ENCODE measurements at places on chromosomes 1 and 21.

DNA sequence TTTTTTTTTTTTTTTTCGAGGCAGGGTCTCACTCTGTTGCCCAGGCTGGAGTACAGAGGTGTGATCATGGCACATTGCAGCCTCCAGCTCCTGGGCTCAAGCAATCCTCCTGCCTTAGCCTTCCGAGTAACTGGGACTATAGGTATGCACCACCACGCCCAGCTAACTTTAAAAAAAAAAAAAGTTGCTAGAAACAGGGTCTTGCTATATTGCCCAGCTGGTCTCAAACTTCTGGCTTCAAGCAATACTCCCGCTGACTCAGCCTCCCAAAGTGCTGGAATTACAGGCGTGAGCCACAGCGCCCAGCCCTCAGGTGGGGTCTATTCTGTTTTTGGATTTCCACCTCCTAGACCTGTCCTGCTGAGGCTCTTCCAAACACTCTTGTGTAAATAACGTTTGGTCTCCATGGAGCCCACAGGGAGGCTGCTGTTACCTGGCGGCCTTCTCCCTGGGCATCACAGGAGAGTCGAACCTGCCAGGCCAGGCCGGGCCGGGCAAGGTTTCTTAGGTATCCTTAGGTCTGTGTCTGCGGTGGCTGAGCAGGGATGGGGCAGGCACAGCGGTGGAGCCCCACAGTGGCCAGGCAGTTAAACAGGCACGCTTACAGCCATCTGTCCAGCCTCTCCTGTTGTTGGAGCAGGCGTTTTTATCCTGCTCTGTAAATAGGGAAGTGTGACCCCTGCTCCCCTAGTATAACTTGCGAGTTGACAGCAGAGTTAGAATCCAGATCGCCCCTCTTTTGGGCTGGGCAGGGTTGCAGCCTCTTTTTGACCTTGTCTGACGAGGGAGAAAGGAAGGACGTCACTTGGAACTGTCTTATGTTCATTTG is 18.8 kb downstream of the PLEKHM2 start:
- DNase-seq, result no peak

DNA sequence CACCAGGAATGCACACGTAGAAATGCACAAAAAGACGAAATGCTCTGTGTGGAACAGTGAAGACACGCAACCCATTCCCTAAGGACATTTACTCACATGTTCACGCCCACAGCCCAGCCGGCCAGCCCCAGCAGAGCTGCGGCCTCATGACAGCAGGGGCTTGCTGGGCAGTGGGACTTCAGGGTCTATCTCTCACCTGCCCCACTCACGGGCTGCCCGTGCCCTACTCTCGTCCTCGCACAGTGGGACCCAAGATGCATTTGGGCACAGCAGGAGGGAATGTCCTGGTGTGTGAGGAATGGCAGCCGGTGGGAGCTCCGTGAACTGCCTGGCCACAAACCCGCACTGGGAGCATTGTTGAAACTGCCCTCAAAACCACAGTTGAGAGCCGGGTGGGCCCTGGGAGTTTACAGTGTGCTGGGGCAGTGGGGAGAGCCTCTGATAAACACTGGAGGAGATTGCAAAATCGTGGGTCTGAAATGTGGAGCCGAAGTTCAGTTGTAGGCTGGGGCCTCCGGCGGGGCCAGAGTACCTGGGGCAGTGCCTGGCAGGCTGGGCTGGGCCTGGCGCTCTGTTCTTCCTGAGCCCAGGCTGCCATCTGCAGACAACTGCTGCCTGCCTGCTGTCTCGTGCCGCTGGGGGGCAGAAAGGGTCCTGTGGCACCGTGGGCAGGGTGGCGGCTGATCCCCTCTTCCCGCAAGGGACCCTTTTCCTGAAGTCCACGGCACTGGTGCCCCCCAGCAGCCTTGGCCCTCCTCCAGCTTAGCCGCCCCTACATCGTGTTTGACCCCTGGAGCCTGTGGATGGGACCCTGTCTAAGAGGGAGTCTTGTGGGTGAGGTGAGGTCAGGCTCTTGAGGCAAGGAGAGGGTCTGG is 20.7 kb upstream of the POFUT2 start:
- DNase-seq, result no peak

DNA sequence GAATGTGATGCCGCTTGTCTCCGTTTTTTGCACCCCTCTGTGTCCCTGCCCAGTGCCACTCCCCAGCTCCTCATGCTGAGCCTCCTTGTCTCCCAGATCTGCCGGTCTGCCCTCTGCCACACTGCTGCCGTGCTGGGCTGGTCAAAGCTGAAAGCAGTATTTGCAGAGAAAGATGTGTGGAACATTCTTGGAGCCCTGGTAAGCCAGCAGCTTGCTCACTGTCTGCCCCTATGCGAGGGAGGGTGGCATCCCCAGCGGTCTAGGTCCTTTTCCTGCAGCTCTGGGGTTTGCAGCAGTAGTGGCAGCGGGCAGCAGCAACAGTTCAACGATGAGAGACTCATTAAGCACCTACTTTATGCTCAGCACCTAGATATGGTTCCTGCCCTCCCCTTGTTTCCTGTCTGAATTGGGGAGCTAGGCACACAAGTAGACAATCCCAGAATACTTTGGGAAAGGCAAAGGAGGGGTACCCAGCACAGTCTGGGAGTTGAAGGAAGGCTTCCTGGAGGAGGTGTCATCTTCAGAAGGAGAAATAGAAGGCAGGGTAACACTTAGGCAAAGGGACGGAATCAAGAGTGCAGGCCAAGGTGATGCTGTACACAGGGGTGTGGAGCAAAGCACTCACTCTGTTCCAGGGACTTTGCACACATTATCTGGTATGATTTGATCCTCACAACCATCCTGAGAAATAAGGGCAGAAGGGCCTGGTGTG is 63.1 kb downstream of the KIF21B start:
- DNase-seq, result no peak

- DNase-seq, result no peak
Observed at GRCh38 chr1:168879896-168880734, 151.1 kb upstream of the DPT start.

- peak; percentile 35 for DNase-seq
Observed at GRCh38 chr1:226798427-226799411, 59.6 kb upstream of the ITPKB start.

DNA sequence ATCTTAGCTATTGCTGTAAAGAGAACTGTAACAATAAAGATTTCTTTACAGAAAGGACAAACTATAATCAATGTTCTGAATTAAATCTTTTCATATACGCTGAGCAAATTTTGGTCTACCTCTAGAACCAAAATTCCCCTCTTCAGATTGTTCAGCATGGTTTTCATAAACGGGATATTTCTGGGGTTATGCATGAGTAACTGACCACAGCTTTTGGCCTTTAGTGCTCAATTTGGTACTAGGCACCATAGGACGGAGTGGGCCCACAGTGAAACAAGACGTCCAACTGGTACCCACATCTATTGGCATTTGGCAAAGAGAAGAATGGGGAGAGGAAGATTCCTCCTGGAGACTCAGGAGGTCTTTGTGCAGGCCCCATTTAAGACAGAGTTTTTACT is 184.5 kb downstream of the TGFBR3 start:
- DNase-seq, result no peak

DNA sequence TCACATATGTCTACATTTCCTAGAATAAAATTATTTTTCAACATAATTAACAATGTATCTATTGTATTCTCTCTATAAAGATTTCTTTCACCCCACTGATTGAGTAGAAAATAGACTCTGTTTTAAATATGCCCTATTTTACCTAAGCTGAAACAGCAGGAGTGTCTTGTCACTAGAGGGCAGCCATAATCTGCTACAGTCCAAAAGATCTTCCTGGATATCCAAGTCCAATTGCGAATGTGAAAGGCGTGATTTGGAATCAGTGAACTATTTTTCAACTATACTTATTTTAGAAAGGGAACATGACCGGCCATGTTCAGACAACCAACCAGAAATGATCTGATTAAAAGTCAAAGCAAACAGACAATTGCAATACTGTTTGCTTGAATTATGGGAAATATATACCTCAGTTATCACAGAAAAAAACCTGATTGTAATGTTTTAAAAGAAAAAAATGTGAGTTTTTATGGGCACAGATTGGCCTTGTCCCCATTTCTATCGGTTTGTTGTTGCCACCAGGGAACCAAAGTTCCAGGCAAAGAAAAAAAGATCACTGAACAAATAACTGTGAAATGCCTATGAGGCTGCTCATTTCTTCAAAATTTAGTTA is 1211.0 kb upstream of the ADGRL4 start:
- no peak for DNase-seq

DNA sequence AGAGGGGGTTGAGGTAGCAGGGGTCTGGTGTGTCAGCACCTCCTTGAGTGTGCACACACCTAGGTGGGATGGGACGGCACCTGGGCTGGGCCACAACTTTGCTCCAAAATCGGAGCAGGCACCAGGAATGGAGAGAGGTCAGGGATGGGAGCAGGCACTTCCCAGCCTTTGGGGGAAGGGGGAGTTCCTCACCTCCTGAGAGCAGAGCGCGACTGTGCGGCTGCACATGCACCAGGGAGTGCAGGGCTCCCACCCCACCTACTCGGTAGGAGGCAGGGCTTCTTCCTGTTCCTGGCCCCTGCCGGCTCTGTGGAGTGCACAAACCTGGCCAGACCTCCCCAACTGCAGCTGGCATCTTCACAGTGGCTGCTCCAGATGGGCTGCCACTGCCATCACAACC is 399.3 kb downstream of the NCAM2 start:
- no peak for DNase-seq

DNA sequence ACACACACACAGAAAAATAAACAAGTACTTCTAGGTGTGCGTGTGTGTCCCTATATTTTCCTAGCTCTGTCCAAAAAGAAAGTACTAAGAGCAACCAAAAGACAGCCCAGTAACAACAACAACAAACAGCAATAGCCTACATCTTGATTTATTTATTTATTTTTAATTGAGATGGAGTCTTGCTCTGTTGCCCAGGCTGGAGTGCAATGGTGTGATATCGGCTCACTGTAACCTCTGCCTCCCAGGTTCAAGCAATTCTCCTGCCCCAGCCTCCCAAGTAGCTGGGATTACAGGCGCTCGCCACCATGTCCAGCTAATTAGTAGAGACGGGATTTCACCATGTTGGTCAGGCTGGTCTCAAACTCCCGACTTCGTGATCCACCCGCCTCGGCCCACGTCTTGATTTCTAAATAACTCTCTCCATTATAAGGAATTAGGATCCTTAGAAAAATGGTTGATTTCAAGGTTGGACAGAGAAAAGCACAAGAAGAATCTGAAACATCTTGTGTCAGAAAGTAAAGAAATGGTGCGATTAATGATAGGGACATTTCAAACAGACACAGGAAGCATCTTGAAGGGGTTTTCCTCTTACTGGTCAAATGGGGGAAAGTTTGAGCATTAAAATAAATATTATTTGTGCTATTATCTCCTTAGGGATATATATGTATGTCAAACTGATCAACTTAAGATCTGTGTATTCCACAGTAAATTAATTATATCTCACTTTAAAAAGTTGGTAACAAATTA is 59.4 kb downstream of the ARID4B start:
- DNase-seq, result no peak

DNA sequence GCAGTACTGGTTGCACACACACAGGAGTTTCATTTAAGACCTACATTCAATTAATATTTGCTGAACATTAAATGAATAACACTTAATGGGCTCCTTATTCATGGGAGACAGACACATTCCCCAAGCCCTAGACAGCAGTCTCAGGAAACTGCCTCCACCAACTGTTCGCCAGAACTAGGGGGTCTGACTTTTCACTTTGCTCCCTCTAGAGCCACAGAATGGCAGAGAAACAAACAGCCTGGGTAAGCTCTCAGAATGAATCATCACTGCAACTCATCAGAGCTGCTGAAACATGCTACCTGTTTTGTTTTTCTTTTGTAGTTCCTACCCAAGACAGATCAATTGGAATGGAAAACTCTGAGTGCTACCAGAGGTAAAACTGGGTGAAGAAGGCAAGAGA is 31.7 kb downstream of the ELK4 start:
- no peak for DNase-seq
